Amniotic stem cell (primary cell): ENCODE measurements at places on chromosomes 6 and 20.
A peak's percentile ranks its signal among the peaks of the same experiment; 100 is the strongest.

- DNase-seq: peak; percentile 23
These were observed 117.1 kb upstream of the EEF1E1 start for GRCh38 chr6:8219352-8219943.

DNA sequence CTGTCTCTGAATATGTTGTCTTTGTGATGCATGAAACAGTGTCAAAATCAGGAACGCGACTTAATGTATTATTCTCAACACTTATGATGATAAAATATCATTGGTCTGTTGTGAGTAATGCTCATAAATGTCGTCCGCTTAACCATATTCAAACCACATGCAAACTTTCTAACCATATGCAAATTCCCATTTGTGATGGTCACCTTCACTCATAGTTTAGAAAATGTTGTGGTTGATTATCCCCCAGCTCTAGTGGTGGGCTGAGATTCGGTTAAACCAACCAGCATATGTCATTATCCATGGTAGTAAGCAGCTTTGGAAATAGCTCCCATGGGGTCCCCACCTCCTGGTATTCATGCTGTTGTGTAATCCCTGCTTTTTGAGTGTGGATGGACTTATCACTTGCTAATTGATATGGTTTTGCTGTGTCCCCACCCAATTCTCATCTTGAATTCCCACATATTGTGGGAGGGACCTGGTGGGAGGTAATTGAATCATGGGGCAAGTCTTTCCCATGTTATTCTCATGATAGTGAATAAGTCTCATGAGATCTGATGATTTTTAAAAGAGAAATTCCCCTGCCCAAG lies 360.0 kb upstream of the TSHZ2 start:
- DNase-seq: no peak

DNA sequence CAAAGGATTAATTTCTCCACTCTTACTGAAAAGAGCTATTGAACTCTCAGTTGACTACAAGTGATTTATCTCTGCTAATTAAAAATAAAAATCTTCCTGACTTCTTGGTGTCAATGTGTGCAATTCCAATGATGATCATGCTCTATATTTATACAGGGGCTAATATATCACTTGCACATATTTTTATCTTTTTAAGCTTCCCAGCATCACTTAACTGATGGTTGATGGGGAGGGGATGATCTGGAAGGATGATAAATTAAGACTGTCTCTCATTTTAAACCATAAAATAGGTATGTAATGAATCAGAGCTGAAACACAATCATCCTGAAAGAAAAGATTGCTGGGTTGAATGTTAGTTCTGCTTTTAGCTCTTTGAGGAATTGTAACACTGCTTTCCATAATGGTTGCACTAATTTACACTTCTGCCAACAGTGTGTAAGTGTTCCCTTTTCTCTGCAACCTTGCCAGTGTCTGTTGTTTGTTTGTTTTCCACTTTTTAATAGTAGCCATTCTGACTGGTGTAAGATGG lies 169.6 kb upstream of the ECI2 start:
- no peak for DNase-seq

DNA sequence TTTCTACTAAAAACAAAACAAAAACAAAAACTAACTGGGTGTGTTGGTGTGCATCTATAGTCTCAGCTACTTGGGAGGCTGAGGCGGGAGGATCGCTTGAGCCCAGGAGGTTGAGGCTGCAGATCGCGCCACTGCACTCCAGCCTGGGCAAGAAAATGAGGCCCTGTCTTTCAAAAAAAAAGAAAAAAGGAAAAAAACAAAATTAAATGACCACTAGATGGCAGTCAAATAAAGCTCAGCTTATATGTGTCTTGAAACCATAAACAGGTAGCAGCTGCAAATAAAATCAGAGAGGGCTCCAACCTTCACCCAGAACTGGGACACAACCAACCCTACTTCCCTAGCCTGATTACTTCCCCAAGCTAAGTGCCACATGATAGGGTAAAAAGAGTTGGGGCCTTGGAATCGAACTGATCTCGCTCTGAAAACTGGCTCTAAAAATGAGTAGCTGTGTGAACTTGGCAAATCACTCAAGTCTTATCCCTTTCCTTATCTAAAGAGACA lies 67.1 kb upstream of the ADGRF4 start:
- DNase-seq: no peak

- DNase-seq: no peak
These were observed 122.3 kb downstream of the KIF6 start for GRCh38 chr6:39602601-39603519.

GRCh38 chr20:37657924-37658804 lies 35.7 kb upstream of the CTNNBL1 start:
- no peak for DNase-seq

GRCh38 chr6:5786969-5787720 lies 219.6 kb downstream of the NRN1 start:
- DNase-seq: no peak

DNA sequence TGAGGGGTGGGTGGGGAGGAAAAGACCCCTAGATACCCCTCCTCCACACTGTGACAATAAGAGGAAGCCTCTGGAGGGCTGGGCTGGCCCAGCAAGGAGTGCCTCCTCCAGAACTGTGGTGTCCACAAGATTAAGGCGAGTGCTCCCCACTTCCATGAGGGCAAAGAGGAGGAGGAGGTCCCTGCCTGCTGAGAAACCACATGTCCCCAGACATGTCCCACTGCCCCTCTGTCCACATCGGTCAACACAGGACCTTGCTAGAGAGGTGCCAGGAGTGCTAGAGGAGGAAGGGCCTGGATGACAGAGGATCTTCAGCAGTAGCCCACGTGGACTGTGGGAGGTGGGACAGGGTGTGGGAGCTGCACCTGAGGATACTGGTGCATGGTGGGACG lies 3.1 kb downstream of the RAET1G start:
- DNase-seq: no peak

DNA sequence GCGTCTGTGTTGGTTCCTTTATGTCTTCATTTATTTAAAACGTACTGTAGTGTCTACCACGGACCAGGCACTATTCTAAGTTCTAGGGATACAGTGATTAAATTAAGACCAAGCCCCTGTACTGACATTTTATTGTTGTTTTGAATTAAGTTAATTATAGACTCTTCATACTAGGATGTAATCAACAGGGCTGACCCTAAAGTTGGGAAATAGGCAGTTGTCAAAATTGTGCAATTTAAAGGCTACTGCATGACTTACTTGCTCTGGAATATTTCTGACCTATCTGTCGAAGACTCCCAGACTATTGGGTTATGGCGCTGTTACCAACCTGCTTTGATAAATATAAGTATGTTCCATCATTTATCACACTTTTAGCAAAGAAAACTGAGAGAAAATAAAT lies 6.7 kb downstream of the MYO6 start:
- DNase-seq: no peak
